Spinal cord (tissue), 10 donors: ENCODE measurements at places on chromosomes 4 and X.
A peak's percentile ranks its signal among the peaks of the same experiment; 100 is the strongest.

DNA sequence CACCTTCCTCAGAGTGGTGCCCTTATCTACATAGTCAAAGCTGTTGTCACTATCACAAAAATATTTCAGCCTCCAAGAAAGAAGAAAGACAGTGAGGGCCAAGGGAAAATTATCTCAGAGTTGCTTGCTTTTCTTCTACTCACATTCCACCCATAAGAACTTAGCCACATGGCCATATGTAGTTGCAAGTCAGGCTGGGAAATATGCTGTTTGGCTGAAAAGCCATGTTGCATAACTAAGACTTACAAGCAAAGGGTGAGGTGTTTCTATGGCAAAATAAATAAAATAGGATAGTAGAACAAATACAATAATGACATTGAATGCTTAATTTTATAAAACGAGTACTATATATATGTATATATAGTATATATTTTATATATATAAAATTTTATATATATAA is 365.9 kb upstream of the PABPC4L start:
- DNase-seq = no peak

DNA sequence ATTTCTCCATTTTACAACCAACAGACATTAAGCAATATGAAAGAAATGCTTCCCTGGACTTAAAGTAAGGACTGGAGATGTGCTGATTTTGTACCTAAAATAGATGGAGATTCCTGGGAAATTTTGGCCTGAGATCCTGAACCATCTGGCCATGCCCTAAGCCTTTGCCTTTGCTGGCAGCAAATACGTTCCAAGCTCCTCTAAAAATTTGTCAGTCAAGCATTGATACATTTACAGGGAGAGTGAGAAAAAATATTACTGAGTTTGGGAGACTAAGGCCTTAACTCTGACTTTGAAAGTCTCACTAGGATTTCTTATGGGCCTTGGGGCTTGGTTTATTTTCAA is 63.9 kb downstream of the FHDC1 start:
- DNase-seq = no peak

- DNase-seq = no peak
These were observed 17.6 kb downstream of the TBL1X start for GRCh38 chrX:9482408-9482807.

GRCh38 chr4:5995901-5996623 is 22.2 kb downstream of the C4orf50 start:
- DNase-seq = no peak

GRCh38 chrX:7188672-7189071 is 40.7 kb upstream of the PUDP start:
- no peak for DNase-seq

DNA sequence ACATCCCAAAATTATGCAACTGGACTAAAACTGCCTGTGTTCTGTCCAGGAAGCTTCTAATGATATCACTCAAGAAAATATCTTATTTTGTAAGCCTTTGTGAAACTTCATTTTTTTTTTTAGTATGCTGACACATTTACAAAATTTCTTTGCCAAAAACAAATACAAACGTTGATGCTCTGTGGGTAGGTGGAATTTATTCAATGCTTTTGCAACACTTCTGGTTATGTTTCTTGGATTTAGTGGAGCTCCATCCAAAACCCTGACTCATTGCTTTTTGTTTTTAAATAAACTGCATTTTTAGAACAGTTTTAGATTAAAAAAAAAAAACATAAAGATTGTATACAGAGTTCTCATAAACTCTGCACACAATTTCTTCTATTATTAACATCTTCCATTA is 250.9 kb upstream of the MAOA start:
- no peak for DNase-seq

DNA sequence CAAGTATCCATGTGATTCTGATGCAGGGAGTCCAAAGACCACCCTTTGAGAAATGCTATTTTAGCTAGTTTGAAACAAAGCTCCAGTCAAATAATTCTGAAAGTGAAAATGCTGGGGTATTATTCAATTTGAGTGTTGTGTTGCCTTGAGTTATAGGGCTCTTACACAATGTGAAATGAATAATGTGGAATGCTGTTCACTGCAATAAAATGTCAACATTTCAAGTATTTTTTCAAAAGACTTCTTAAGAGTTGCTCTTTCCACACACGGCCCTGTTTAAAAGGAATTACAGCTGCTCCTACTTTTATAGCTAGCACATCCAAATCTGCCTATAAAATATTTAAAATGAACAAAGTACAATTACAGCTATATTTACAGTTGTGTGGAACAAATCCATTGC is 27.5 kb upstream of the PLS3 start:
- DNase-seq = no peak

- no peak for DNase-seq
These were observed 93.2 kb downstream of the GASK1B start for GRCh38 chr4:158079661-158080060.

GRCh38 chr4:93770201-93770600 is 58.4 kb upstream of the ATOH1 start:
- DNase-seq = no peak

DNA sequence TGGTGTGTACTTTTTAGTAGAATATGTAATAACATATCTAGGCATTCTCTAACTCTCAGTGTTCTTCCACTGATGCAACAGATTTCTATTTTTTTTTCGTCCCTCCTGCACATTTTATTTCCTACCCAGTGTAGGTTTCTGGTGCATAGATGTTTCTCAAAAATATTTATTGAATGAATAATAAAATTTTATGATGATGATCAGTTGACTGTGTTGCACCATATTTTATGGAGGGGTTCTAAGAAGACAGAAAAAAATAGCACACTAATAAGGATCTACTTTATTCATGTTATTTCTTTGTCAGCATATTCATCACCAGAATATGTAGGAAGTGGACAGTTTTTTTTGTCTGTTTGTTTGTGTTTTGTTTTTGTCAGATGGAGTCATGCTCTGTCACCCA is 2529.3 kb downstream of the ARAP2 start:
- no peak for DNase-seq

GRCh38 chr4:92791871-92792440 is 488.2 kb downstream of the GRID2 start:
- DNase-seq = no peak

DNA sequence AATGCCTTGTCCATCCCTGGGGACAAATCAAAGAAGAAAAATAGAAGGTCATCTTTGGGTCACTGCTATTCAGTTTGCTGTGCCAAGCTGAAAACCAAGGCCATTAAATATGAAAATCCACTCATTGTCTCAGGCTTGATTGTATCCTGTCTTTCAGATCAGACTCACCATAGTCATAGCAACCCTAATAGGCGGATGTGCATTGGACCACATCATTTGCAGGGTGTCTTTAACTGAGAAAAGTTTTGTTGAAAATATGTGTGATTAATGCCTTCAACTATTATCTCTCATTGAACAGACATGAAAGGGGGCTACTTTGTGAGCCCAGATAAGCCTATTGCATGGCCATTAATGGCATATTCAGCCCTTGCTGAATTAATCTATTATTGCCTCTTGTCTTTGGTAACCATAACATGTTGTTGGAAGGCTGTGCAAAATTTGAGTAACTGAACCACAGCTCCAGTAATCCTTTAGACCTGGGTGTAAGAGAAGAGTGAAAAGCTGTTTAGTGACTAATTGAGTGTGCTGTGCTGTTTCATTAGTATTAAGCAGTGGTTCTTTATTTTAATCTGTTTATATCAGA is 453.6 kb upstream of the EPHA5 start:
- DNase-seq = no peak

DNA sequence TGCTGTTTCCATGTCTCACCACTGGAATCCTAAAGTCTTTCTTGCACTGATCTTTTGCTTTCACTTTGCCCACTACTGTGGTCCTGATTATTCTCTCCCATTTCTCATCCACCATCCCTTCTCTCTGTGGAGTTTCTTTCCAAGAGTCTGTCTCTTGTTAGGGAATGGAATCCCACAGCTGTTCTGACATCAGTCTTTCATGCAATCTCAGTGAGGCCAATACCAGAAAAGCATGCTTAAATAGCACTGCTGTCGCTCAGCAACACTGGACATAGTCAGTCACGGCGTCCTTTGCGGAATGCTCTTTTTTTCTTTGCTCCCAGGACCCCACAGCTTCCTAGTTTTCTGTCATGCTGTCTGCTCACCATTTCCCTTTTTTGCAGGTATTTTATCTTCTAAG is 20.1 kb downstream of the SLITRK4 start:
- no peak for DNase-seq

GRCh38 chr4:7774301-7775294 is 165.1 kb downstream of the AFAP1 start:
- no peak for DNase-seq

DNA sequence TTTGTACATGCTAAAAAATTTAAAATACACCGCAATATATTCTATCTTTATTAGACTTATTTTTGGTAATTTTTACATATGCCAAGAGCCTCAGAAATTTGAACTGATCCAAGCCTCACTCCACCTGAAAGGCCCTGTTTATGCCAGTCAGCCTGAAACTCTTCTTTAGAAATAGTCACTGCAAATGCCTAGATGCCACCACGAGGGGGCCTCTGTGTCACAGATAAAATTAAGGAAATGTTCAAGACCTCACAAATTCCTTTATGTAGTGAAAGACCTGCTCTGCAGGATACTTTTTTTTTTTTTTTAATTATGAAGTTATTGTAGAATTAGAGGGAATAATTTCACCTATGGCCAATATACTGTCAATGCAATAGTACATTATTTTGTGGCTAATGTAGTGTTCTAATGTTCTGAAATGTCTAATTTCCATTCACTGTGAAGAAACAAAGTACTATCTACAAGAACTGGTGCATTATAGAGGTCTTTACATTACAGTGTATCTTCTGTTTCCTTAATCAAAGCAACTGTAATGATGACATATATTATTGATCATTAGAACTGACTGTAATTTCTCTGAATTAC is 69.8 kb downstream of the DTHD1 start:
- DNase-seq = peak; percentile 64

GRCh38 chrX:20046223-20046622 is 55.4 kb upstream of the BCLAF3 start:
- DNase-seq = peak; percentile 7

DNA sequence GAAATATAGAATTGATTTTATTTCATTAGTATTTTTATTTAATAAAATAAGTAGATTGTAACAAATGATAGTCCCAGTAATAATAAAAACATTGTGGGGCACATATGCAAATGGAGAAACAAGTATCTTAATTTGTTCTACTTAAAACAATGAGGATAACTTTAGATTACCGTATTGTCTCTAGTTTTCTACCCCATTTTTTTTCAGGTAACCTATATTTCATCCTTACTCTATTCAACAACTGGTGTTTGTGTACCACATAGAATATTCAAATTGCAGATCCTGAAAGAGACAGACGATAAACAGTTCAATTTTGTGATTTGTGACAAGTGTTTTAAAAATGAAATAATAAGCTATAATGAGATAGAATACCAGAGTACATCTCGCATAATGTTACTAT is 671.8 kb downstream of the GALNTL6 start:
- DNase-seq = no peak

DNA sequence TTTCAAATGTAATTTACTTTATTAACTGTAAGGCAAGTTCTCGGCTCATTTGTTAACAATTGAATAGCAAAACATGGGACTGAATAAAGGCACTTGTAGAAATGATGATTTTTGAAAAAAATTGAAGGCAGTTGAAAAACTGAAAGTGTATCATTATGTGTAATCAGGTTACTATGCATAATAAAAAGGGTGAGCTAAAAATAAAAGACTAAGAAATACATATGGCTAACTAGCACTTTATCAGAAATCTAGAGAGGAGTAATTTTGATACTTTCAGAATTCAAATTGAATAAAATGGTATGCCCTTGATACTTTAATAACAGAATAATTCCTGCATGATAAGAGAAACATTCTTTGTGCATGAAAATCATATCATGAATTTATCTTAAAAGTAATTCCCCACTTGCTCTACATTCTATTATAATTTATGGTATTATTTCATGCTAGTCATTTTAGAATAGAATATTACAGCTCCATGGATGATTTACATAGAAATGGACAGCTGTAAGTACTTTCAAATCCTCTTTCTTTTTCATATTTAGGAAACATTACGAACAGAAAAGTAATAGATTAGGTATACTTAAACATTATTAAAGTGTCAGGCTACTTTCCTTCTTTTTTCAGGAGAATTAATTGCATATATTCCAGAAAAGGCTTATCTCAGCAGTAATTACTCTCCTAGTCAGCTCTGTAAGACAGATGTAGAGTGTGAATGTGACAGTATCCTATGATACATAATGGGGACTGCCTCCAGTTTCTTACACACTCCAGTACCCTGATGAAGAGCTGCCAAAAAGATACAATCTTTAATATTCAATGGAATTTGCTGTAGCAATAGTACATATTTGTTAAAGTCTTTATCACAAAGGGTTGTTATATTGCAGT is 697.3 kb downstream of the CCSER1 start:
- no peak for DNase-seq

DNA sequence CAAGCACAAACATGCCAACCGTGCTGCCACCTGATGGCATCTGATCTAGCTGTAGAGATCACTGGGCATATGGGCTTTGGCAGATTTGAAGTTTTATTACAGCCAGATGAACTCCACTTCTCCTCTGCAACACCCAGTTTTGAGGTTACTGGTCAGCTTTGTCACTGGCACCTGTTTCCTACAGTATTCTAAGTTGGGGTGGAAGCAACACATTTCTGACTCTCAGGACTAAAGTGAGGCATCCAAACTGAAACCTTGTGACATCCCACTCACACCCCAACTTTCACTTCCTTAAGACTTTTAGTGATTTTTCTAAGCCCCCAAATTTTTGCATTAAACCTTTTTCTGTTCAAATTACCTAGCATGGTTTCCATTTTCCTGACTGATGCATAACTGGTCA is 115.1 kb upstream of the PCDH18 start:
- DNase-seq = no peak

GRCh38 chrX:66051980-66052379 is 12.1 kb upstream of the VSIG4 start:
- no peak for DNase-seq

- no peak for DNase-seq
These were observed 138.6 kb downstream of the AMELX start for GRCh38 chrX:11431786-11432185.

DNA sequence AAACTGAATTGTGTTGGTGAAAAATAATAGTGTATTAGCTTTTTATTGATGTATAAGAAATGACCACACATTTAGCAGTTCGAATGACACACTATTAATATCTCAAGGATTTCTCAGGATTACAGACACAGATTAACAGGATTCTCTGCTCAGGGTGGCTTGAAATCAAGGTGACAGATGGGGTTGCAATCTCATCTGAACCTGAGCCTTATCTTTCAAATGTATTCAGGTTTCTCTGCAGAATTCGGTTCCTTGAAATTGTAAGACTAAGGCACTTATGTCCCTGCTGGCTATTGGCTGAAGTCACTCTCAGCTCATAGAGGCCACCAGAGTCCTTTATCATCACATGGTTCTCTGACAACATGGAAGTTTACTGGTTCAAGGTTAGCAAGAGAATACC is 1780.1 kb downstream of the ARAP2 start:
- no peak for DNase-seq
